Pancreas (tissue), 10 donors: ENCODE measurements at places on chromosomes 7 and 10. TPM values are rescaled to one million over a fixed set of nuclear protein-coding genes. Genes with fewer than 3 reads are reported as not detected.

- DNase-seq = no peak
These were observed 653.2 kb upstream of the MKI67 start for GRCh38 chr10:128779416-128779815.

- DNase-seq = no peak
These were observed 441 bp downstream of the FZD8 start for GRCh38 chr10:35641676-35642034.

GRCh38 chr7:52689912-52690311, 345.5 kb upstream of the POM121L12 start:
- DNase-seq = no peak

Gene NRP1
- polyA plus RNA-seq = 26.0 TPM

Gene ZNF365
- 0.53 TPM for polyA plus RNA-seq

Gene CALCR
- polyA plus RNA-seq = not detected
